Thymus (tissue), 14 donors: ENCODE measurements at places on chromosomes 6 and 20.

GRCh38 chr6:168196385-168196860 lies 117.4 kb upstream of the FRMD1 start:
- no peaks in the 10 kb centered on the region for H3K4me1 ChIP-seq
- DNase-seq: no peak
- no peak overlapping the region for H3K4me3 ChIP-seq

- H3K4me3 ChIP-seq: no peak overlapping the region
- H3K36me3 ChIP-seq: no peaks in the 10 kb centered on the region
- H3K27me3 ChIP-seq: no peaks in the 10 kb centered on the region
Measured at GRCh38 chr6:47655719-47656595, 42.4 kb upstream of the ADGRF4 start.

DNA sequence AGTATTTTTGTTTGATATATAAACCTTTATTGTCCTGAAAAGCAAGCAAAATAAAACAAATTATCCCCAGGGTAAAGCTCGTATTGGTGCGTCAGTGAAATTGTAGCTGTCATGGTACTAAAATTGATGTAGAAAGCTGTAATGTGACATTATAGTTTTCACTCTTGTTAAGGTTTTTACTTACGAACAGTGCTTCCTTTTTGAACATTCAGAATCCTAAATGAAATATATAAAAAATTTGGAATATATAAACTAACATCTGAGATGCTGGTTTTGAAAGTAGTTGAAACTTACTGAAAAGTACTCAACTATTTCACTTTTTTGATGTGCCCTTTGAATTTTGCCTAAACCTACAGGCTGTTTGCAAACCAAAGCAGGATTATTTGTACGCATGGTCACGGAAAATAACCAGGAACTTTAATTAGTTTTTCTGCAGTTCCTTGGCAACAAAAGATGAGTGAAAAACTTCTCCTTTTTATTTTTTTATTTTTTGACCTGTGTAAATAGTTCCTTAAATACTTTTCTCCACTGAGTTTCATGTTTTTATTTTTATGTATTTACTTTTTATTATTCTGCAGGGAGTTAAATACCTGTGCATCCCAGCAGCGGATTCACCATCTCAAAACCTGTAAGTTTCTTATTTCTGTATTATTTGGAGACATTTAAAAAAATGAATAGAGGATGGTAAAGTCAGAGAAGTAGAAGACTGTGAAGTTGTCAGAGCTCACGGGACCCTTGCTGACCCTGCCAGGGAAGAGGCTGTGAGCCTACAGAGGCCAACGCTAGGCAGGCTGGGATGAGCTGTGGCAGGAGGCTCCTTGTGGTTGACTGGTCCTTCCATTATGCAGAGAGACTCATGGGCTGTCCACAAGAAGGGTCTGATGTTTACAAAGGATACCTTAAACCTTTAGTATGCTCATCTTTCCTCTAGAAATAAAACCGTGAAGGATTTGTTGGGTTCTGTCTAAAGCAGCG lies 42.5 kb downstream of the DUSP22 start:
- no peak for DNase-seq
- no peaks in the 10 kb centered on the region for H3K27me3 ChIP-seq
- no peak overlapping the region for H3K4me3 ChIP-seq
- H3K4me1 ChIP-seq: peaks cover 16% of the 10 kb centered on the region
- no peaks in the 10 kb centered on the region for H3K36me3 ChIP-seq

GRCh38 chr6:56528412-56528841 lies 114.3 kb downstream of the DST start:
- no peaks in the 10 kb centered on the region for H3K27me3 ChIP-seq
- no peaks in the 10 kb centered on the region for H3K4me1 ChIP-seq
- H3K4me3 ChIP-seq: no peak overlapping the region

DNA sequence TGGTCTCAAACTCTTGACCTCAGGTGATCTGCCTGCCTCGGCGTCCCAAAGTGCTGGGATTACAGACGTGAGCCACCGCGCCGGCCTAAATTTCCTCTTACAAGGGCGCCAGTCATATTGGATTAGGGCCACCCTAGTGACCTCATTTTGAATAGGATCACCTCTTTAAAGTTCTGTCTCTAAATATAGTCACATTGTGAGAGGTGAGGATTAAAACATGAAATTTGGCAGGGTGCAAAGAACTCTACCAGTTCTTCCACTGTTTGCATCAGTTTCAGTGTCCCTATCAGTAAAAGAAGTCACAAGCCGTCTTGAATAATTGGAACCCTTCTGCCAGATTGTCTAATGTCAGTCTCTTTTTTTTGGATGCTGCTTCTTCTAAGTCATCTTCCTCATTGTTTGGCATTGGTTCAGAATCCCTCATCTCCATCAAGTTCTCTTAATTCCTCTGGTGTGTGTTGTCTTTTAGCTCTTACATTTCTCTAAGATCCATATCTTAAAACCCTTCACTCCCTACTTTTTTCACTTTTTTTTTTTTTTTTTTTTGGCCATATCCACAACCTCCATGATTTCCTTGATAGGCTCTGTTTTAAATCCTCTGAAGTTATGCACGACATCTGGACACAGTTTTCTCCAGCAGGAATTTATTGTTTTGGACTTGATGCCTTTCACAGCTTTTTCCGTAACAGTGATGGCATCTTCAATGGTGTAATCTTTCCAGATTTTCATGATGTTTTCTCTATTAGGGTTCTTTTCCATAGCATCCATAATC lies 56.8 kb downstream of the NCOA3 start:
- no peak overlapping the region for H3K4me3 ChIP-seq
- no peak overlapping the region for H3K27ac ChIP-seq
- H3K36me3 ChIP-seq: no peaks in the 10 kb centered on the region
- DNase-seq: no peak
- H3K27me3 ChIP-seq: no peaks in the 10 kb centered on the region
- no peaks in the 10 kb centered on the region for H3K4me1 ChIP-seq

GRCh38 chr20:49490689-49491088 lies 8.2 kb upstream of the KCNB1 start:
- no peaks in the 10 kb centered on the region for H3K36me3 ChIP-seq
- H3K27ac ChIP-seq: no peak overlapping the region
- H3K4me1 ChIP-seq: no peaks in the 10 kb centered on the region
- DNase-seq: no peak

DNA sequence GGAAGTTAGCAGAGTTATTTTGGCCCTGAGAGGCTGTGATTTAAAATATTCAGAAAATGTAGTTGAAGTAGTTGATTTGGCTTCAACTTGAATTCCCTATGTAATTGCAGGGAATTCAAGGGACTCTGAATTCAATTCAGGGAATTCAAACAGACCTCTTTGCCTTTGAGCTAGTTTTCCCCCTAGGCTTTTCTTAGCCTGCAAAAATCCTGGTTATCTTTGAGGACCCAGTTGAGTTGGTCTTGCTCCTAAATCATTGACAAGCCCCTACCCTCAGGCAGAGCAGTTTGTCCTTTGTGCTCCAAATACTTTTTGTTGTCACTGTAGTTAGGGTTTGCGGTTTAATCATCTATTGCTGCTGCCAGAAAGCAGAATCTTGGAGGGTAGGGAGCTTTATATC lies 20.4 kb downstream of the GCNT2 start:
- DNase-seq: no peak
- no peaks in the 10 kb centered on the region for H3K36me3 ChIP-seq
- no peaks in the 10 kb centered on the region for H3K27me3 ChIP-seq
- no peaks in the 10 kb centered on the region for H3K4me1 ChIP-seq
- H3K27ac ChIP-seq: no peak overlapping the region

- H3K27me3 ChIP-seq: peaks cover 17% of the 10 kb centered on the region
- H3K4me1 ChIP-seq: no peaks in the 10 kb centered on the region
- no peaks in the 10 kb centered on the region for H3K36me3 ChIP-seq
- no peak overlapping the region for H3K4me3 ChIP-seq
- DNase-seq: no peak
- no peak overlapping the region for H3K27ac ChIP-seq
Measured at GRCh38 chr20:25135031-25135430, 53.1 kb upstream of the VSX1 start.

GRCh38 chr6:108742041-108742440 lies 106.2 kb upstream of the ARMC2 start:
- no peak overlapping the region for H3K27ac ChIP-seq
- no peaks in the 10 kb centered on the region for H3K27me3 ChIP-seq
- H3K4me3 ChIP-seq: no peak overlapping the region
- H3K36me3 ChIP-seq: no peaks in the 10 kb centered on the region
- DNase-seq: no peak
- no peaks in the 10 kb centered on the region for H3K4me1 ChIP-seq

- no peak overlapping the region for H3K4me3 ChIP-seq
- DNase-seq: no peak
- H3K4me1 ChIP-seq: no peaks in the 10 kb centered on the region
- H3K27ac ChIP-seq: no peak overlapping the region
- no peaks in the 10 kb centered on the region for H3K36me3 ChIP-seq
Measured at GRCh38 chr6:43904311-43905123, 134.5 kb downstream of the VEGFA start.

- H3K27me3 ChIP-seq: no peaks in the 10 kb centered on the region
- H3K4me3 ChIP-seq: no peak overlapping the region
- H3K4me1 ChIP-seq: no peaks in the 10 kb centered on the region
- H3K36me3 ChIP-seq: peaks cover 3% of the 10 kb centered on the region
- H3K27ac ChIP-seq: no peak overlapping the region
Measured at GRCh38 chr6:99491171-99491570, 24.1 kb downstream of the USP45 start.

DNA sequence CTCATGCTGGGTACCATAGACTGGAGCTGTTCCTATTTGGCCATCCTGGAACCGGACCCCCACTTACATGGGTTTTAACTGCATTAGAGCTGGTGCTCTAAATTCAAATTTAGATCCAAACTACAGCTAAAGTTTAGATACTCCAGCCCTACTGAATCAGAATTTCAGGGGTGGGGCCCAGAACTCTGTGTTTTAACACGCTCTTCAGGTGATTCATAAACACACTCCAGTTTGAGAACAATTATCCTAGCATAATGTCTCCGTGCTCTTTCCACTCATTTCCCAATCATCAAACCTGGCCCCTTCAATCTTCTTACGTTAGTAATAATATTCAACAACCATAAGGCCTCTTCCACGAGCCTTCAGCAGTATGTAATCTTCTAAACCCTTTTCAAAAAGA lies 15.3 kb downstream of the TRPC4AP start:
- H3K4me1 ChIP-seq: no peaks in the 10 kb centered on the region
- H3K27ac ChIP-seq: no peak overlapping the region
- peaks cover 19% of the 10 kb centered on the region for H3K36me3 ChIP-seq
- no peak overlapping the region for H3K4me3 ChIP-seq

- H3K4me1 ChIP-seq: peaks cover 5% of the 10 kb centered on the region
- H3K4me3 ChIP-seq: no peak overlapping the region
- peaks cover 11% of the 10 kb centered on the region for H3K36me3 ChIP-seq
- no peaks in the 10 kb centered on the region for H3K27me3 ChIP-seq
Measured at GRCh38 chr6:15356937-15357336, 111.1 kb downstream of the JARID2 start.

GRCh38 chr6:152232501-152233151 lies 404.5 kb downstream of the SYNE1 start:
- H3K4me1 ChIP-seq: peaks cover 4% of the 10 kb centered on the region
- H3K27ac ChIP-seq: no peak overlapping the region
- DNase-seq: no peak
- H3K27me3 ChIP-seq: no peaks in the 10 kb centered on the region

DNA sequence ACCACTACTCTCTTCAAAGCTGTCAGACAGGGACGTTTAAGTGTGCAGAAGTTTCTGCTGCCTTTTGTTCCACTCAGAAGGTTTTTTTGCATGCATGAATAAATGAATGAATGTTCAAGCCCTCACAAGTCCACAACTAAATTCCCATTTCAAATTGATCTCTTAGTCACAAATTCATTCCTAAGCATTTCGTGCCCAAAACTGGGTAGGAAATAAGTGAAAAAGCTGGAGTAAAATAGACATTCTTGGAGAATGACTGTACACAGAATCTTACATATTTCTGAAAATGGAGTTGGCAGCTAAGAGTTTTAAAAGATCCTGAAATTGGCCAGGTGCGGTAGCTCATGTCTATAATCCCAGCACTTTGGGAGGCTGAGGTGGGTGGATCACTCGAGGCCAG lies 117.6 kb downstream of the PERP start:
- H3K27ac ChIP-seq: no peak overlapping the region
- H3K36me3 ChIP-seq: no peaks in the 10 kb centered on the region
- no peak overlapping the region for H3K4me3 ChIP-seq
- H3K4me1 ChIP-seq: no peaks in the 10 kb centered on the region

DNA sequence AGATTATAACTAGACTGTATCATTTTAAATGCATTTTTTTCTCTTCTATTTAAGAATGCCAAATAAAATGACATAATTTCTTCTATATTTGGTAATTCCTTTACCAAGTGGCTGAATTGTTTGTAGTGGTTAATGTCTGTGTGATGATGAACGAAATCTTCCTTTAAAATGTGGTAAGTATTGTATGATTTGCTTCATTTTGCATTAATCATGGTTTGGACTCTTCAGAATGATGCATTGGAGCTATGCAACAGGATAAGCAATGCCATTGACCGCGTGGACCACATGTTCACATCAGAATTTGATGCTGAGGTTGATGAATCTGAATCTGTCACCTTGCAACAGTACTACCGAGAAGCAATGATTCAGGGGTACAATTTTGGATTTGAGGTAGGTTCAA lies 99.6 kb downstream of the MAP3K4 start:
- H3K4me1 ChIP-seq: no peaks in the 10 kb centered on the region
- peaks cover 29% of the 10 kb centered on the region for H3K36me3 ChIP-seq
- no peaks in the 10 kb centered on the region for H3K27me3 ChIP-seq
- H3K4me3 ChIP-seq: no peak overlapping the region
- H3K27ac ChIP-seq: no peak overlapping the region

DNA sequence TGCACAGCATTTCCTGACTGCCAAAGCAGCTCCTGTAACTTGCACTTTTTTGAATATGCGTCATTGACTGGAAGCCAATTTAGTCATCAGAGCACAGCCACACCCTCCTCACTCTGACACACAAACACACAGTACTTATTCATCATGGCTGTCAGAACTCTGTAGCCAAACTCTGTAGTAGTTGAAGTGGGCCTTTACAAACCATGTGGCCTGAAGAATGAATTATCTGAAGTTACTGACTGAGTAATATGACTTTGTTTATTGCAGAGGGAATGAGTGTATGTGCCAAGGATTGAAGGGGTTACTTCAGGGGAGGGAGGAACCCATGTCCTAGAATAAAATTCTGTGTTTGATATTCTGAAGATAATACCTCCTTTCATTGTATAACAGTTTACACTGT lies 102.7 kb downstream of the FIG4 start:
- peaks cover 6% of the 10 kb centered on the region for H3K4me1 ChIP-seq
- no peaks in the 10 kb centered on the region for H3K27me3 ChIP-seq
- peaks cover 5% of the 10 kb centered on the region for H3K36me3 ChIP-seq
- no peak for DNase-seq
- H3K4me3 ChIP-seq: no peak overlapping the region
- H3K27ac ChIP-seq: peak overlapping the region; percentile 46

GRCh38 chr6:156779206-156780094 lies 2.3 kb downstream of the ARID1B start:
- H3K4me1 ChIP-seq: peaks cover 16% of the 10 kb centered on the region
- DNase-seq: no peak
- peaks cover 2% of the 10 kb centered on the region for H3K27me3 ChIP-seq
- peak overlapping the region; percentile 72 for H3K4me3 ChIP-seq
- no peaks in the 10 kb centered on the region for H3K36me3 ChIP-seq
